Activated CD4-positive, alpha-beta T cell treated with anti-CD3 and anti-CD28 coated beads for 24 hours (primary cell): ENCODE measurements at places on chromosomes 1 and 21.

DNA sequence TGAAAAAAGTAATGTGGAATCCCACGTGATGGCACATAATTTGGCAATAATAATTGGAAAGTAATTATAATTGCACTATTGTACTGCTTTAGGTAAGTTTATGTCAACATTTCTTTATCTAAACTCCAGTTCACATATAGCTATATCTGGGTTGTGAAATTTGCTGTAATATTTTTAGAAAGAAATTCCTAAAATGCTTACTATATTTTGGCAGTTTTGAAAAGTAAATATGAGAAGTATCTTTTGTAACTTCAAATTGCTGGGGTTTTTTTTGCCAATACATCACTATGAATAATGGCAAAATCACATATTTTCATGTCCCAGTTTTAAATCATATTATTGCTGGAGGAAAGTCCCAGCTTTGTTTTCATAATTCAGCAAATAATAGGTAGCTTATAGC lies 197.5 kb downstream of the PDE4B start:
- DNase-seq: no peak

DNA sequence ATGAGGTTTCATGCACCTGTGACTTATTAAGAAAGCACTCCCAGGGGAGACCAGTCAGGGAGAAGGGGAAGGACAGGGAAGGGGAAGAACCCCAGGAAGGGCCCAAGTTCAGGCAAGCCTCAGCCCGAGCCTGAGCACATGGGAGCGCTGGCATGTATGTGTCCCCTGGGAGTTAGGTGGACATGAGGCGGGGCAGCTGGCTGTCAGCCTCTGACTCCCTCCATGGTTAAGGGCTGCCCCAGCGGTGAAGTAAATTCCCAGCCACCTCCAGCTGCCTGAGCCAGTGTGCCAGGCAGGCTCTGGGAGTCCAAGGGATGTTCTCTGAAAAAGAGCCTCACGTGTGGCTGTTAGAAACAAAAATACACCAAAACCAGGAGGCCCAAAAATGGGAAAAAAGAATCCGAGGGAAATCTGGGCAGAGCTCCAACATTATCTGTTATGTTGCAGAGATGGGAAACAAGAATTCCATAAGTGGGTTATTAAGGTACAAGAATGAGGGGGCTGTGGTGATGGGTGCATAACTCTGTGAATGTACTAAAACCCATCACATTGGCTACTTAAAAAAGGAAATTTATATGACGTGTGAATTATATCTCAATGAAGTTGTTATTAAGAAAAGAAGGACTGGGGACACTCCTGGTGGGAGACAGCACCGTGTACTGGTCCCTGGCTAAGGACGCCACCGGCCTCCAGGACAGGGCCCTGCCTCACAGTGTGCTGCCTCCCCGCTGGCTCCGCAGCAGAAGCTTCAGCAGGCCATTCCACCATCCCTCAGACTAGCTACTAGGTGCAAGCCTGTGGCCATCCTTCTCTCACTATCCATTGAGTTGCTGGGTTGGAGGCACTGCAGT lies 18.7 kb downstream of the DMRTB1 start:
- DNase-seq: no peak

DNA sequence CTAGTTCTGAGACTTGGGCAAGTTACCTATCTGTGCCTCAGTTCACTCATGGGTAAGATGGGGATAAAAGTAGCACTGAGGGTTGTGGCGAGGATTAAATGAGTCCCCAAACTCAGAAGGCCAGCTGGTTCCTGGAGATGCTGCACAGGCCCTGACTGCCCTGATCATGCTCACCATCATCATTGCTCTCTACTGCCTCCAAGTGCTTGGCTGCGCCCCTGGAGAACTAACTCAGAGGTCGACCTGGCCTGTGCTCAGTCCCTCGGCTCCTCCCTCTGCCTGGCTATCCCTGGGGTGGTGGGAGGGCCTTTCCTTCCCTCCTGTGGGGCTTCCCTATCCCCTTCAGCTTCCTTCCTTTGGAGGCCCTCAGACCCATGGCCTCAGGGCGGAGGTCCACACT lies 5.6 kb downstream of the SLC5A9 start:
- DNase-seq: no peak

DNA sequence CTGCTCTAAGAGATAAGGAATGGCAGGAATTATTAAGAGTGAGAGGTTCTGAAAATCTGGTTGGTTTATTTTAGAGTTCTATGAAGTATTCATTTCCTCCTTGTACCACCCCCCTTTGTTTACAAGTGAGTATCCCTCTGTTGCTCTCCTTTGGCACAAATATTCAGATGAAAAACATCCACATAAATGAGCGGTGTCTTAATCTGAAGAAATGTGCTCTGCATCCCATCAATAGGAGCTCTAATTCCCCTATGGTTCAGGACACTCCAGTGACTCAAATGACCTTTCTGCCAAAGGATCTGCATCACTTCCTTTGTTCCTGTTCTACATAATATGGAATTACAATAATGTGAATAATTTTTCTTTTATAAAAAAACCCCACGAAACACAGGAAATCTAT lies 16.6 kb downstream of the DDAH1 start:
- DNase-seq: no peak

DNA sequence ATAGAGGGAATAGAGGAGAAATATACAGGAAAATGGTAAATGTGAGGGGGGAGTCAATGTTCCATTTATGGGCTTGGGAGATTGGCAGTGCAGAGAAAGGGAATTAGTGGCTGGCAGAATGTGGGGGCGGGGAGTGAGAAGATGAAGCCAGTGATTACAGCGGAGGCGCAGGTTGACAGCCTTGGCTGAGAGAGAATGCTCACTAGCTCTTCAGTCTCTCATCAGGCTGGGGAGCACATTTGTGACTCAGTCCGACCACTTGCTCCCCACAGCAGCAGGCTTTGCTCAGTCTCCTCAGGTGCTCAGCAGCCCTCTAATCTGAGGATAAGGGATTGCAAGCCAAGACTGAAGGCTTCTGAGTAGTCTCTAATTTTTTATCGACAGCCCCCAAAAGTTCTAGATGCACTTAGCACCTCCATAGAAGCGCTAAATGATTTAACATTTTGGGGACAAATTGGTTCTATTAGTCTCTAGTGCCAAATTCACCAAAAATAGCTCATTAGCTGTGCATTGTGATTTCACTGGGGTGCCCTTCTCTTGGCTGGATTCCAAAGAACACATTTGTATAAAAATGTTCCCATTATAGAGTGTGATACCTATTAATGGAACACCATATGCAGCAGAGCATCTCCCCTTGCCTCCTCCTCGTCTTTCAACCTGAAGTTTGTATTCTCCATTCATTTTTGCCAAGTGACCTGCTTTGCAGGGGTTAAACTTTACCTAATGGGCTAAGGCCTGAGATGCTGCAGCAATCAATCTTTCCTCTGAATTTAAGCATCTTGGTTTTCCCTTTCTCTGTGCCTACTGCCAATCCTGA lies 191.8 kb downstream of the ZNF326 start:
- no peak for DNase-seq

- no peak for DNase-seq
Observed at GRCh38 chr1:198416296-198416695, 124.2 kb downstream of the ATP6V1G3 start.

- DNase-seq: no peak
Observed at GRCh38 chr1:102252731-102253505, 256.2 kb upstream of the OLFM3 start.

GRCh38 chr1:34199927-34200326 lies 23.2 kb downstream of the C1orf94 start:
- DNase-seq: no peak

- no peak for DNase-seq
Observed at GRCh38 chr1:220974431-220974830, 95.2 kb downstream of the HLX start.

DNA sequence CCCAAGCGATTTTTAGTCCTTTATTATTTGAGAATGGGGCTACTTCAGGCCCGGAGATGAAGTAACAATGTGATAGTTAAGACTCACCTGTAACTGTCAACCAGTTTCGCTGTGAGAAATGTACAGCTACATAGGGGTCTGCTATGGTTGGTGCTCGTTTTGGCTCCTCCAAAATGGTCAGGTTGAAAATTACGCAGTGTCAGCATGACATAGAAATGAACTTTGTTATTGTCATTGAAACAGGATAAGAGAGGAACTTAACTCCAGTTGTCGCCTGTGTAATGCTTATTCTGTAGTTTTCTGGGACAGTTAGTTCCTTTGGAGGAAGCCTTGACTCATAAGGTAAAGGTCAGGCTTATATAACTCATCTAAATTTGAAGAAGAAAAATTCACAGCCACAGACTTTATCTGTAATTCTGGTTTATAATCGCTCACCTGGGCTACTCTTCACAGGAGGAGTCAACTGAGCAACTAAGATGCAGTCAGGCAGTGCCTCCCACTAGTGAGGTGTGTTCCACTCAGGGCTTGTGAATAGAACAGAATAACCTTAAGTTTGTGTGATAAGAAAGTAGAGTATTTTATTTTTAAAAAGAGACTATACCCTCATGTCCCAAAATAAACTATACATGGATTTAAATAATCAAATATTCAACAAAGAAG lies 130.9 kb downstream of the CD247 start:
- DNase-seq: no peak

GRCh38 chr1:76867342-76868130 lies at the start of gene ST6GALNAC5:
Gene ST6GALNAC5 (plus strand): TSS chr1:76867480.
- DNase-seq: no peak

GRCh38 chr1:233364695-233365539 lies 37.4 kb downstream of the MAP3K21 start:
- no peak for DNase-seq

DNA sequence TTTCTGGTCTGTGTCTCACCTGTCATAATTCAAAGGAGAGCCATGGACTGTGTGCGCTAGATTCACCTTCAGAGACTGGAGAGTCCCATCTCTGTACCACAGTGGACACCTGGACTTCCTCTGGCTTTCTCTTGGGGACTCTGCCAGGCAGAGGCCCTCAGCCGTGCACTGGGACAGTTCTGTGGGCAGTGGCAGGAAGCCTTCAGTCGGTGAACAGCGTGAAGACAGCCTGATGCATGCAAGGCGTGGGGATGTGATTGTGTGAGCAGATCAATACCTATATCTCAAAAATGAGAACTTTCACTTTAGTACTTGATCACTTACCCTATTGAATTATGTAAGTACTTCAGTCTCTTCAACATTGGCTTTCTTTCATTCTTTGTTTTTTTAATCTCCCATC lies 245.3 kb downstream of the DISC1 start:
- no peak for DNase-seq

DNA sequence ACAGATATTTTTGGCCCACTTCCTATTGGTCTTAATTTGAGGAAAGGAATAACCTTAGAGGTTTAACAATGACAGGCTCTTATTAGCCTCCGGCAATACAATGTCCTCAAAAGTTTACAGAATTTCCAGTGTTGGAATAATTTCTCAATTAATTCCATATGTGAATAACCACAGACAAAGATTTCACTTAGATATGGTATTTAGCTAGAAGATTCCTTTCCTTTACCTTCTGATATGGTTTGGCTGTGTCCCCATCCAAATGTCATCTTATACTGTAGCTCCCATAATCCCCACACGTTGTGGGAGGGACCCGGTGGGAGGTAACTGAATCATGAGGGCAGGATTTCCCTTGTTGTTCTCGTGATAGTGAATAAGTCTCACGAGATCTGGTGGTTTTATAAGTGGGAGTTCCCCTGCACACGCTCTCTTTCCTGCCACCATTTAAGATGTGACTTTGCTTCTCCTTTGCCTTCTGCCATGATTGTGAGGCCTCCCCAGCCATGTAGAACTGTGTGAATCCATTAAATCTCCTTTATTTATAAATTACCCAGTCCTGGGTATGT lies 54.9 kb upstream of the RGS7 start:
- no peak for DNase-seq

- DNase-seq: no peak
Observed at GRCh38 chr1:95561346-95561745, 327.3 kb downstream of the RWDD3 start.

GRCh38 chr21:42191696-42192595 lies 27.0 kb upstream of the ABCG1 start:
- no peak for DNase-seq

DNA sequence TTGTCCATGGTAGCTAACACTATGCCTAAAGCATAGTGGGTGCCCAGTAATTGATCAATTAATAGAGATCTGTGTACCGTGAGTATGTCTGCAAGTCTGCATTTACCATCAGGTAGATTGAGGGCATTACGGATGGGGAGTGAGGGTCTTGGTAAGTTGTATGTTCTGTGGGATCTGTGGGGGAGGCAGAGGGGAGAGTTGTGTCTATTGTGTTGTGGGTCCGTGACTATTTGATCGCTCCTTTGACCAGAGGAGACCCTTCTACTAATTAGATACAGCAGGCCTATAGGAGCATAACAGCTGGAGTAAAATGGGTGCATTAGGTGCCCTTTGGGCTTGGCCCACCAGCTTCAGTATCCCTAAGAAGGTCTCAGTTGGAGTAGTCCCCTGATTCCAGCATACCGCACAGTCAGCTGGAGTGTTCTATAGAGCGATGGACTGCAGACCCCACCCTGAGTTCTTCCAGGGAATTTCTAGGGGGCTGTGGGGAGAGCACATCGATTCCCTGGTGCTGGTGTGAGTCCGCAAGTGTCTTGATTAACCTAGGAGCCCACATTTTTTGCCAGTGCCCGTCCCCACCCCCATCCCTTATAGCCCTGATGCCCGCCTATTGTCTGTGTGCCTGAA lies 55.9 kb downstream of the RHBG start:
- no peak for DNase-seq

DNA sequence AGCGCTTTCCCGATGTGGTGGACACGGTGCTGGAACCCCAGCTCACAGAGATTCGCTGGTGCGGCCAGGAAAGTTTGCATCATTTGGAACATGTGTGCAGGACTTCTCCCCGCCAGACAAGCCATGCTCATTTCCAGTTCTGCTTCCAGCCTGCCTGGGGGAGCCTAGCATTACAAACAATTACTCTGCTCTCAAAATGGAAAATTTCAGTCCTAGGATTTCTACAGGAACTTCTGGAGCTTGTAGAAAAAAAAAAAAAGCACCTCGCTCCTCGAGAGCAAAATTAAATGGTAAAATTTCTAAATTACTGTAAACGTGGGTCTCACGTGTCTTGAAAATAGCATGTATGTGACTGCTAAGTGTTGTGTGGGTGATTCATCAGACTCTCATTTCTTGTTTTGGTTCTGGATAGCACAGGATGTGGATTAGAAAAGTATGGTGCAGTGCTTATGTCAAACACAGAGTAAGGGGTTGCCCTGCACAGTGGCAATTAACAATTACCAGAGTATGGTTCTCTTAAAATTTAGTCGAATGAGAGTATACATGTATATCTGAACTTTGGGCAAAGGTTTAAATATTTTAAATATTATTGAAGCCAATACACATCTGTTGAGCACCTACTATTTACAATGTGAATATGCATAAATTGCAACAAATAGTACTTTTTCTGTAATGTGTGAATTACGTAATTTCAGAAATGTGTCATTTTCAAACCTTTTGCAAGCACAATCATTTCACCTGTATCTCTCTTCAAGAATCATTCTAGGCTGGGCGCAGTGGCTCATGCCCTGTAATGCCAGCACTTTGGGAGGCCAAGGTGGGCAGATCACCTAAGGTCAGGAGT lies 61.8 kb upstream of the PTGFRN start:
- no peak for DNase-seq

GRCh38 chr1:228304766-228305395 lies 97.0 kb downstream of the OBSCN start:
- no peak for DNase-seq

GRCh38 chr21:41659791-41660560 lies 106.9 kb downstream of the RIPK4 start:
- DNase-seq: no peak
